ENCODE measurements at places on chromosomes 12 and 14. TPM values are rescaled to one million over a fixed set of nuclear protein-coding genes. Genes with fewer than 3 reads are reported as not detected.

- no peak for DNase-seq
Measured at GRCh38 chr14:105065280-105066228, at the start of gene GPR132. TSS of gene GPR132 (minus strand) at chr14:105065430. CDS start at chr14:105055420, 10,010 bp downstream.

The TMPRSS12 gene
- polyA plus RNA-seq = not detected

GRCh38 chr14:99715266-99716000 is 31.3 kb downstream of the CYP46A1 start:
- DNase-seq = no peak

GRCh38 chr14:24816011-24816928 is 182.3 kb upstream of the GZMB start:
- no peak for DNase-seq

The PAPLN gene
- 25.6 TPM for polyA plus RNA-seq

The IAPP gene
- not detected for polyA plus RNA-seq

DNA sequence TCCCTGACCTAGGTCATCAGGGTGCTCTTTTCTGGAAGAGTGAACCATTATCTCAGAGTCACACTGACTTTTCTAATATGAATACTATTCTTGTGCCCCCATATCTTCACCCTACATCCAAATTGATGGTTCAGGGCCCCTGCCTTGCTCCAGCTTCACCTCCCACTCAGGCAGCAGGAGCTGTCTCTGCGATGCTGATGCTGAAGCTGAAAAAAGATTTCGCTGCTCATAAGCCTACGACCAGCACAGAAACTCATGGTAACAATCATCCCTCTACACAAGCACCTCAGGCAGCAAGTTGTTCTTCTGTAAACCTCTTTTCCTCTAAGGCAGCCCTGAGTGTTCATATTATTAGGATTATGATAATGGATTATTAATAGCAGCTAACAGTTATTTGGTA is 3.2 kb downstream of the ARF3 start:
- no peak for DNase-seq

- DNase-seq = no peak
Measured at GRCh38 chr14:100069161-100069800, 4.1 kb downstream of the EVL start.

DNA sequence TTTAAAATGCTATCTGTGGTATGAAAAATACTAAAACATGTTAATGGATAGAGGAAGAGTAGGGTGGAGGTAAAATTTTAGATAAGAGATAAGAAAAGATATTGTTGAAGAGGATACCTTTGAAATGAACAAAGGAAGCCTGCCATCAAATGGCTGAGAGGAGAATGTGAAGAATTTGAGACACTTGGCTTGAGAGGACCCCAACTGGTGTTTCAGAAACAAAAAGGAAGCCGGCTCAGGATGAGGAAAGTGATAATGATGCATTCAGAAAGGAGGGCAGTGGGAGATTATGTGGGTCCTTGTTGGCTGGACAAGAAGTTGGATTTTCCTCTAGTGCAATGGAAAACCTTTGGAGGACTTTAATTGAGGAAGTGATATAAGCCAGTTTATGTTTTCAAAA is 264.4 kb downstream of the DUSP6 start:
- no peak for DNase-seq

DNA sequence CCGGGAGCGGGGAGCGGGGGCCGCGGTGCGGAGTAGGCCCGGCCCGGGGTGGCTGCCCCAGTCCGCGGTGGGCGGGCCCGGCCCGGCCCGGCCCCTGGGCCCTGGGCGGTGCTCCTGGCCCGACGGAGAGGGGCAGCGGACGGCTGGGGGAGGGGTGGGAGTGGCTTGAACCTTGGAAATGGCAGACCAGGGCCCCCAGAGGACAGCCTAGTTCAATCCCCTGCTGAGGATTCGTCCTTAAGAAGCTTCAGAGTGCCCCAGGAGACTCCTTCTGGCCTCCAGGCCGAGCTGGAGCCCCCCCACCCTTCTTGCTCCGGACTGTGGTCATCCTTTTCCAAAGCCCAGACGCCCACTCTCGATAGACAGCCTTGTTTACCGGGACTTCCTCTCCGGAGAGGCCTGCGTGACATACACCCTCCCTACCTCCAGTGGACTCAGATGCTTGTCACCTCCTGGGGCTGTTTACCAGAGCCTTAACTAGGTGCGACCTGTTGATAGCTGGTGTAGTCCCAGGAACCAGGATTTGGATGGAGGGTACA is 458 bp downstream of the KHNYN start:
- peak; percentile 82 for DNase-seq

The KCNMB4 gene
- polyA plus RNA-seq = 10.0 TPM

The B4GALNT3 gene
- 14.9 TPM for polyA plus RNA-seq

GRCh38 chr12:12441843-12442461 is 85.1 kb downstream of the BORCS5 start:
- DNase-seq = no peak

The GPR68 gene
- 1.1 TPM for polyA plus RNA-seq

The ARHGEF25 gene
- 8.6 TPM for polyA plus RNA-seq

DNA sequence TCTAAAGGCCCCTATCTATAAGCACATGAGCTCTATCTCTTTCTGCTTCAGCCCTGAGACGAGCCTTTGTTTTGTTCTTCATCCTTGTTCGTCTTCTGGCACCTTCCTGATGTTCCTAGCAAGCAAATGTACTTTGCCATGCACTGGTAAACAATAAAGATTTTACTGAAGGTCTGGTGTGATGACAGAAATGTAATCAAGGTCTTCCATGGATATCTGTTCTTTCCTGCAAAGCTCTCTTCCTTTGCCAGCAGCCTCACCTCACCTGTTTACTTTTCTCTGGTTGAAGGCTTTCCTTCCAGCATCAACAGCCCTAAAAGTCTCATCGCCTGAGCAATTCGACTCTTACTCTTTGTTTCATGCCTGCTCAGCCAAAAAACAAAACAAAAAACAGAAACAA is 330.3 kb downstream of the PCNX1 start:
- no peak for DNase-seq

DNA sequence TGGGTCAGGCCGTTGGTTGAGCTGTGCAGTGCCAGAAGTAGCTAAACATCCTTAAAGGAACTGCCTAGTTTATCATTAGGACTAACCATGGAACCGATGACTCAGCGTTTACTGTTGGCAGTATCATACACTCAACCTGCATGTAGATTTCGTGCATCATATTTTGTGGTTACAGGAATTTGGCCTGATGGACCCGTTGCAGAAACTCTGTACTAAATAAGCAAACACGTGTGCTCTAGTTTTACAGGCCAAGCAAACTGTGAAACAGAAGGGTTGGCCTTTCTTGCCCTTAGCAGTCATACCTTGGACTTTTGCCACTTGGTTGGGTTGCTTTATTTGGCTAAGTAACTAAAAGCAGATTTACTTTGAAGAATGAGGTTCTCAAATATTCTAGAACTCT is 35.6 kb downstream of the DGLUCY start:
- DNase-seq = no peak

- no peak for DNase-seq
Measured at GRCh38 chr12:39574785-39575497, 44.7 kb downstream of the ABCD2 start.

DNA sequence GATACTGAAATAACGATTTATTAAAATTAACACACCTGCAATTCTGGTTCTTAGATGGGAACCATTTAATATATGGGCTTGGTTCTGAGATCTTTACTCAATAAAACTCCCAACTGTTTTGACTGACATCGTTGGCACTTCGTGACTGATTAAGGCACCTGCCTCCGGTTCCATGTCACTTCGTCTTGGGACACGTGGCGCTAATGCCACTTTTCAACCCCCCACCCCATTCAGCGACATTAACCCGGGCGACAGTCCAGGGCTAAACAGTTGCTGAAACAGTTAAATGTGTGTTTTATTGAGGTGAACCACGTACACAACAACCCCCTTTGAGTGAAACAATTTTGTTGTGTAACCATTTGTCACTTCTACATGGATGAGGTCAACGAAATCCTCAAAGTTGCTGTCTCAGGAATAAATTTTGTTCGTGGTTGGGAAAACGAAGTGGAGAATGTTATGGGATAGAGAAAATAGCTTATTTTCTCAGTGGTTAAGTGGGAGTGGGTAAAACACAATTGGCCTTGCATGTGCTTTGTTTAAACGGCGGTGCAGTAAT is 9.9 kb upstream of the SLC38A2 start:
- DNase-seq = no peak

The TRPV4 gene
- 6.2 TPM for polyA plus RNA-seq

GRCh38 chr12:57939291-57939690 is 2.1 kb upstream of the ATP23 start:
- DNase-seq = no peak

DNA sequence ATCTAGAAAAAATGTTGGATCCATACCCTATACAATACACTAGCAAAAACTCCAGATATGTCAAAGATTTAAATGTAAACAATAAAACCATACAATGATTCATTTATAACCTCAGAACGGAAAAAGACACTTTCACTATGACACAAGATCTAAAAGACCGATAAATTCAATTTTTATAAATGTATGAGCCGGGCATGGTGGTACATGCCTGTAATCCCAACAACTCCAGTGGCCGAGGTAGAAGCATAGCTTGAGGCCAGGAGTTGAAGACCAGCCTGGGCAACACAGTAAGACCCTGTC is 2.5 kb upstream of the SOS2 start:
- DNase-seq = no peak

The PPFIA2 gene
- polyA plus RNA-seq = 1.2 TPM
